ENCODE measurements at places on chromosomes 12 and 14.

DNA sequence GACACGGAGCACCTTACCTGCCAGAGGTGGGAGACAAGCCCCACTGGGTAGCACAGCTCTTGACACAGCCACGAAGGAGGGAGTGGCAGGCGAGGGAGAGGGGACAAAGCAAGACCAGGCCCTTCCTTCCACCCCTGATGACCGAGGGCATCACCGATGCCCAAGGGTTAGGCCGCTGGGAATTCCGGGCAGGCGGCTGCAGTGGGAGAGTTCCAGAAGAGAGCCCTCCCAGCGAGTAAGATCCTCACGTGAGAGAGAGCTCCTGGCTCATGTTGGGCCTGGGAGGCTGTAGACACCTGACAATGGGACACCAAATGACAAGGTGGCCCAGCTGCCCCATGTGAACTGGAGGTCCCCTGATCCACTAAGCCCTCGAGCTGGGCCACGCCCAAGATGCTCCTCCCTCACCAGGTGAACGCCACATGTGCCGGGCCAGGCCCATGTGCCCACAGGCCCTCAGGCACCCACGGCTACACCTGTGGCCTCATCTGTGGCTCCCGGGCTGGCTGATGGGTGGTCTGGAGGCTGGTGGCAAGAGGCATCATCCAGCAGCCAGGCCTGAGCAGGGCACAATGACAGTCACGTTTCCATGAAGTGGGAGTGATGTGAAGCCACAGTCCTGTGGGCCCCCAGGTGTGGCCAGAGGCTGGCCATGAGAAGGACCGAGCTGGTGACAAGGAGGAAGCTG is 32.1 kb upstream of the C14orf180 start:
- no peak for DNase-seq

GRCh38 chr12:21992823-21993222 is 51.6 kb upstream of the ABCC9 start:
- DNase-seq, result no peak

GRCh38 chr12:642633-643474 is 20.4 kb downstream of the NINJ2 start:
- no peak for DNase-seq

- DNase-seq, result peak; percentile 2
These were observed 170.7 kb downstream of the ESRRB start for GRCh38 chr14:76546426-76547221.

- DNase-seq, result no peak
These were observed 265.6 kb upstream of the FAR2 start for GRCh38 chr12:28883406-28883997.

- peak; percentile 38 for DNase-seq
These were observed 236.4 kb downstream of the PCNX1 start for GRCh38 chr14:71143381-71144290.

GRCh38 chr14:90003526-90004307 is 48.0 kb downstream of the TDP1 start:
- no peak for DNase-seq

DNA sequence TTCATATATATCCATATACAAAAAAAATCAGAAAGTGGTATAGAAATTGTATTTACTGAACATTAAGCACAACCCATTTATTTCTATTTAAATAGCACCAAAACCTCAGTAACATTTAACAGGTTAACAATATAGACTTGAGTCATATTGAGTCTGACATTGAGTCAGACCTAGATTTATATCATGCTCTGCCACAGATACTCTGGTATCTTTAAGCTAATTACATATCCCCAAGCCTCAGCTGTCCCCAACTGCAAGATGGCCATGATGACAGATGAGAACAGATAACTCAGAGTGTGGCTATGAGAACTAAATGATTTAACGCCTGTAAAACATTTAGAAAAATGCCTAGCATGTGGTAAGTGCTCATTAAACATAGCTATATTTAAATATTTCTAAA is 40.3 kb downstream of the IFNG start:
- DNase-seq, result no peak

DNA sequence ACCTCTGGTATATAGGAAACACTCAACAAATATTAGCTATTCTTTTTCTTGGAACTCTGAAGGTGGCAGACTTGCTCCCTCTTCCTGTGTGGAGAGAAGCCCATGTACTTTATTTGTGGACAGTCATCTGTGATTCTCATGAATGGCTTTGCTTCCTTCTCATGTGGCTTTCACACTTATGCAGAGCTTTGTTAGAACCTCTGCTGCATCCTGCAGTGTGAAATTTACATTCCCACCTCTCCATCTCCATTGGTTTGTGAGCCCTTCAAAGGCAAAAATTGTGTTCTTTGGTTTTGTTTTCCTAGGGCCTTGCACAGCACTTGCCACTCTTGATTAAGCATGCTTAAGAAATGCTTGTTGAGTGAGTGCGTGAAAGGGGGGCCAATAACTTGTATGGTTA is 51.9 kb downstream of the BICD1 start:
- no peak for DNase-seq

DNA sequence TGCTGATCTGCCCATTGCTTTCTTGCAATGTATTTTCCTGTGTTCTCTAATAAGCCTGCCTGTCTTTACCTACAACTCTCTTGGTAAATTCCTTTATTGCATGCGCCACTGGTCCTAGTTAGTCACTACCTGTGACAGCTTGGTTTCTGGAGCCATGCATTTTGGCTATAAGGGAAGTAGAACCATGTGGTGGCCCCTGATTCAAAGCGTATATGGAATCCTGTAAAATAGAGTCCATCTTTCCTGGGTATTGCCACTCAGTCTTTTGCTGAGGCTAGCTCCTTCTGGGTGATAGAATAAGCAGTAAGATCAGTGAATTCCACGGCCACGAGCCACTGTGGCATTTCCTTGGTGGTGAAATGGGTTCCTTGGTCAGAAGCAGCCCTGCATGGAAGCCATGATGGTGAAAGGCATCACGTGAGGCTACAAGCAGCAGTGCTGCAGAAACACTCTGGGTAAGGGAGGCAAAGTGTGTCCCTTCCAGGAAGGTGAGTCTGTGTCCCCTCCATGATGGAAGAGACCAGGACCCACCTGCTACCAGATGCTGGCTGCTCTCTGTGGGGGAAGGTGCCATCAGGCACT is 19.6 kb downstream of the TNFAIP2 start:
- DNase-seq, result no peak

DNA sequence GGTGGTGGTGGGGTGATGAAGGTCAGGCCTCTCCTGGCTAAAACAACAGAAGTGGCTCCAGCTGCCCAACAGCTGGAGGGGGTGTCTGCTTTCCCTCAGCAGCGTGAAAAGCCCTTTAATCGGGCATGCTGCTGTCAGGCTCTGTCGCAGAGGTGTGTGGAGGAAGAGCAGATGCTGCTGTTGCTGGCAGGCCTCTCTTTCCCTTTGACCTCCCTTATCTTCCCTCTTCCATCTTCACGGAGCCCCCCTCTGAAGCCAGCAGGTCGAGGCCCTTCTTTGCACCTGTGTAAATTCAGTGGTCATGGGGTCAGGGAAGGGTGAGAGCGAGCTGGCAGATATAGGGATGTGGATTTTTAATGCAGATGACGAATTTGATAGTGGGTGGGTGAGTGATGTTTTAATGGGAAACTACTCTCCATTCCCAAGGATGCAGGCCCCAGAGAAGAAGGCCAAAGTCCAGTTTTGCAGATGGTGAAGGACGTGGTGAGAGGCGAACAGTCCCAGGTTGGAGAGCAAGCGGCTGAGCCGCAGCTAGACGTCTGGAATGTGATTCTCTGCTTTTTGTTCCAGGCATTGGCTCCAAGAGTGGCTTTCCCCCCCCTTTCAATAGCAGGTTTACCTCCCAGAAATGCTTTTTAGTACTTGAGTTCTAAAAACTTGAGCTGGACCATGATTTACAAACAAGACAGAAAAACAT is 64.0 kb downstream of the SMOC1 start:
- no peak for DNase-seq
